Articular chondrocyte of knee joint (primary cell): ENCODE measurements at places on chromosomes 6 and 20. TPM values are rescaled to one million over a fixed set of nuclear protein-coding genes. Genes with fewer than 3 reads are reported as not detected.

Gene HLA-DMA
- 6.0 and 8.6 TPM in 2 replicates for total RNA-seq

Gene PI16
- total RNA-seq: under 0.01 and 0.52 TPM in 2 replicates

Gene GGTLC1
- total RNA-seq: not detected in 2 replicates

Gene KHDRBS2
- total RNA-seq: not detected in 2 replicates

Gene SMAP1
- total RNA-seq: 30.6 and 37.8 TPM in 2 replicates

Gene ZHX3
- total RNA-seq: 41.2 and 49.1 TPM in 2 replicates

Gene ARFRP1
- total RNA-seq: 23.0 and 23.5 TPM in 2 replicates

Gene MSH5
- 10.7 and 12.3 TPM in 2 replicates for total RNA-seq

Gene SLC35F1
- under 0.01 TPM in 1 of 2 replicates, not detected in the other for total RNA-seq

Gene SLC22A3
- total RNA-seq: 1.7 and 2.7 TPM in 2 replicates

Gene ABHD16B
- total RNA-seq: not detected in 2 replicates

Gene SEMG1
- total RNA-seq: not detected in 2 replicates

Gene FOXA2
- not detected in 2 replicates for total RNA-seq

Gene BMP2
- 11.6 and 16.3 TPM in 2 replicates for total RNA-seq

Gene HDAC2
- total RNA-seq: 51.4 and 60.4 TPM in 2 replicates

Gene UST
- 24.7 and 33.0 TPM in 2 replicates for total RNA-seq

Gene TCF15
- not detected in 2 replicates for total RNA-seq

Gene POLR1C
- total RNA-seq: 24.3 and 29.1 TPM in 2 replicates

Gene HFE
- total RNA-seq: 15.4 and 20.3 TPM in 2 replicates

Gene PPIL6
- 3.9 and 6.2 TPM in 2 replicates for total RNA-seq

Gene SALL4
- 0.11 and 0.26 TPM in 2 replicates for total RNA-seq

Gene PRRT1
- 0.39 and 0.54 TPM in 2 replicates for total RNA-seq

Gene BMP7
- total RNA-seq: not detected in 2 replicates

Gene ADISSP
- total RNA-seq: 12.5 and 16.2 TPM in 2 replicates

Gene OLIG3
- total RNA-seq: not detected in 2 replicates

Gene GPX5
- total RNA-seq: not detected in 2 replicates

Gene MYL9
- total RNA-seq: 75.1 and 78.5 TPM in 2 replicates

Gene TFAP2C
- under 0.01 TPM in 1 of 2 replicates, not detected in the other for total RNA-seq

Gene PRDM13
- total RNA-seq: not detected in 2 replicates

Gene RBPJL
- total RNA-seq: not detected in 2 replicates
